ENCODE measurements at places on chromosomes 7 and 10. TPM values are rescaled to one million over a fixed set of nuclear protein-coding genes. Genes with fewer than 3 reads are reported as not detected.

GRCh38 chr10:92064506-92064905, 140.9 kb downstream of the BTAF1 start:
- no peaks in the 10 kb centered on the region for H3K27me3 ChIP-seq
- H3K27ac ChIP-seq = no peak overlapping the region
- no peaks in the 10 kb centered on the region for H3K4me1 ChIP-seq

DNA sequence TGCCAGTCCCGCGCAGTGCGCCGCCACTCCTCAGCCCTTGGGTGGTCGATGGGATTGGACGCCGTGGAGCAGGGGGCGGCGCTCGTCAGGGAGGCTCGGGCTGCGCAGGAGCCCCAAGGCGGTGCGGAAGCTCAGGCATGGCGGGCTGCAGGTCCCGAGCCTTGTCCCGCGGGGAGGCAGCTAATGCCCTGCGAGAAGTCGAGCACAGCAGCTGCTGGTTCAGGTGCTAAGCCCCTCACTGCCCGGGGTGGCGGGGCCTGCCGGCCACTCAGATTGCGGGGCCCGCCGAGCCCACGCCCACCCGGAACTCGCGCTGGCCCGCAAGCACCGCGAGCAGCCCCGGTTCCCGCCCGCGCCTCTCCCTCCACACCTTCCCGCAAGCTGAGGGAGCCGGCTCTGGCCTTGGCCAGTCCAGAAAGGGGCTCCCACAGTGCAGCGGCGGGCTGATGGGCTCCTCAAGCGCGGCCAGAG, 14.4 kb upstream of the WASL start:
- no peak for DNase-seq
- H3K4me3 ChIP-seq = no peak overlapping the region
- no peak overlapping the region for H3K27ac ChIP-seq
- H3K36me3 ChIP-seq = no peaks in the 10 kb centered on the region
- H3K4me1 ChIP-seq = no peaks in the 10 kb centered on the region
- H3K27me3 ChIP-seq = no peaks in the 10 kb centered on the region

- no peak overlapping the region for H3K4me3 ChIP-seq
- no peaks in the 10 kb centered on the region for H3K4me1 ChIP-seq
- no peaks in the 10 kb centered on the region for H3K27me3 ChIP-seq
- DNase-seq = no peak
- H3K27ac ChIP-seq = no peak overlapping the region
Measured at GRCh38 chr7:19062216-19062615, 55.2 kb downstream of the TWIST1 start.

- H3K4me1 ChIP-seq = no peaks in the 10 kb centered on the region
- H3K27ac ChIP-seq = no peak overlapping the region
- no peaks in the 10 kb centered on the region for H3K27me3 ChIP-seq
- DNase-seq = no peak
- H3K36me3 ChIP-seq = no peaks in the 10 kb centered on the region
- no peak overlapping the region for H3K4me3 ChIP-seq
Measured at GRCh38 chr10:48678041-48678440, 6.6 kb upstream of the WDFY4 start.

- no peak overlapping the region for H3K27ac ChIP-seq
- DNase-seq = no peak
- H3K36me3 ChIP-seq = no peaks in the 10 kb centered on the region
Measured at GRCh38 chr10:43350156-43350555, 21.3 kb upstream of the FXYD4 start.

DNA sequence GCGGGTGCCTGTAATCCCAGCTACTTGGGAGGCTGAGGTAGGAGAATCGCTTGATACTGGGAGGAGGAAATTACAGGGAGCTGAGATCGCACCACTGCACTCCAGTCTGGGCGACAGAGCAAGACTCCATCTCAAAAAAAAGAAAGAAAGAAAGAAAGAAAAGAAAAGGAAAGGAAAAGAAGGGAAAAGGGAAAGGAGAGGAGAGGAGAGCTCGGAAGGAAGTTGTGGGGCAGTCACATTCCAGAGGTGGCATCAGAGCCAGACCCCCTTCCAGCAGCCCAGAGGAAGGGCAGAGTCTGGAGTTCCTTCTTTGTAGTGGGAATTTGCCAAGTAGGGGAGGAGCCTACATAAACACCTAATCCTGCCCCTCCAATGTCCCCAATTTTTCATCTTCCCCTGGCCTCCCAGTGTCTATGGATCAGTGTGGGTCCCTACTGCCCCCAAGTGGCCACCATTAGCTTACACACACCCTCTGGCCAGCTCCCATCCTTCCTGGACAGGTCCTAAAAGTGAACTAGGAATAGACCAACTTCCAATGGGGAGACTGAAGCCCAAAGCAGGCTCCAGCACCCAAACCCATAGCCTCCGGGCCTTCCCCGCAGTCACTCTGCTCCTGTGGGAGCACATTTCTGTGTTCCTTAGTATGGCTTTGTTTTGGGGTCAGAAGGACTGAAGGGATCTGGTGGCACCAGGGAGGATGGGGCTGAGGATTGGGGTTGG, 39.6 kb upstream of the HSPB1 start:
- no peak overlapping the region for H3K27ac ChIP-seq
- H3K4me1 ChIP-seq = peaks cover 5% of the 10 kb centered on the region
- no peaks in the 10 kb centered on the region for H3K36me3 ChIP-seq
- DNase-seq = no peak
- no peaks in the 10 kb centered on the region for H3K27me3 ChIP-seq
- H3K4me3 ChIP-seq = no peak overlapping the region

CHCHD3 gene
- 16.4 TPM for total RNA-seq

DNA sequence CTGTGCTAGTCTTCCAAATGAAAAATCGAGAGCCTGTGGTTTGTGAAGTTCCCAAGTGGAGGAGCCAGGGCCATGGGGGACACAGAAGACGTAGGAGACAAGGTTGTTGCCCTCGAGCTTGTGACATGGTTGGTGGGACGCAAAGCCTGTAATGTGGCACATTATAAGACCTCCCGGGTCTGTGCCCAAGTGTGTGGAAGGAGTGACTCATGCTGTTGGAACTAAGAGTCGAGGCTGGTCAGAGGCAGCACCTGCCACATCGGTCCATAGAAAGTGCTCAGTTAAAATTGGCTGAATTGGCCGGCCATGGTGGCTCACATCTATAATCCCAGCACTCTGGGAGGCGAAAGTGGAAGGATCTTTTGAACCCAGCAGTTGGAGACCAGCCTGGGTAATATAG, 27.0 kb upstream of the PODXL start:
- no peaks in the 10 kb centered on the region for H3K36me3 ChIP-seq
- H3K27me3 ChIP-seq = no peaks in the 10 kb centered on the region
- no peak overlapping the region for H3K27ac ChIP-seq
- no peak for DNase-seq

- no peak overlapping the region for H3K4me3 ChIP-seq
- no peaks in the 10 kb centered on the region for H3K4me1 ChIP-seq
- no peaks in the 10 kb centered on the region for H3K27me3 ChIP-seq
- H3K27ac ChIP-seq = no peak overlapping the region
Measured at GRCh38 chr10:80171248-80171660, 34.1 kb downstream of the ANXA11 start.

DNA sequence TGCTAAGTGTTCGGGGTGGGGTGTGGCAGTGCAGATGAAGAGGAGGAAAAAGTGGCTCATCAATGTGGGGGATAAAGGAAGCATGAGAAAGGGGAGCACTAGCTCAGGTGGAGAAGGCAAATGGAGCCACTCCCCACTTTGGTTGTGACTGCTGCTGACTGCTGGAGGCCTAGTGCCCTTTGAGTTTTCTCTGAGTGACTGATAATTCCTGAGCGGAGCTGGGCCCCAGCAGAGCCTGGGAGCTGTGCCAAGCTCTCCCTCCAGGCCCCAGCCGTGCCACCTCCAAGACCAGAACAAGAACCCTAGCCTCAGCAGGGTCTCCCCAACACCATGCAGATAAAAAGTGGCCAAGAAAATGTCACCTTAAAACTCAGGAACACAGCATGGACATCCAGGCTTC, 9.7 kb upstream of the RASSF4 start:
- no peaks in the 10 kb centered on the region for H3K27me3 ChIP-seq
- H3K4me3 ChIP-seq = no peak overlapping the region
- H3K36me3 ChIP-seq = no peaks in the 10 kb centered on the region
- no peak overlapping the region for H3K27ac ChIP-seq

IGFBP3 gene
- 13.1 TPM for total RNA-seq

DNA sequence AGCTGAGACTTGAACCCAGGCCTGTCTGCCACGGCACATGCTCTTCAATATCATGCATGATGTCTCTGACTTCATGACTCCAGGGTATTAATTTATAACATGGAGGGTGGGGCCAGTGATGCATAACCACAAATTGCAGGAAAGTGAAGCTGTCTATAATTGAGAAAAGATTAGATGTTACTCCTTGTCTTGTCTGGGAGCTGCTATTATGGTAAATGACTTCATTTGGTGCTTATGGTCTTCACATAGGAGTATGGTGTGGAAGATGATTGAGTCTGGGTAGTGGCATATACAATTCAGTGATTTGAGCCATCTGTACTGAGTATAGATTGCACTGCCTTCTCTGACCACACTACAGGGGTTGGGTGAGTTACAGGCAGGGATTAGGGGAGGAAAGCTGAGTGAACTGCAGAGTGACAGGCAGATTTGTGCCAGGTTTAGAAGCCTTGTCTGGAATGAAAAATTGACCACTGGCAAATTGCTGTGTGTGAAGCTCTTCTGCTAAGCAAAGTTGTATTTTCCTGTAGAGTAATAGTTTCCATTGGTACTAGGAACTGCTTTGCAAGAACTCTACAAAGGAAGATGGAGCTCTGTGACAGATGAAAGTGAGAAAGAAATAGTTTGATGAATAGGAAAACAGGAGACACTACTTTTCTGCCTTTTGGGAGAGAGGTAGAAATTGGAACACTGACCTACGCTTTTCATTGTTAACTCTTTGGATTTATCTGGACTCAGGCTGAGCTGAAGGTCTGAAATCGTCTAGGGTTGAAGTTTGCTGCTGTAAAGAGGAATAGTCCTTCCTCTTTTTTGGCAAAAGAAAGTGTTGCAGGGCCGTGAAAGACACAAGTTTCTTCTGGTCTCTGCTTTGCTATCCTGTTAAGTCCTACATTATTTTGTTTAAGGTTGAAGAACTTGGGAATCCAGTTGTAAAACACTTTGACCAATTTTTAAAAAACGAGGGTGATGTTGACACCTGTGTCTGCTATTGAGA, 2.7 kb downstream of the SND1 start:
- H3K4me1 ChIP-seq = peaks cover 56% of the 10 kb centered on the region
- no peaks in the 10 kb centered on the region for H3K36me3 ChIP-seq
- no peak for DNase-seq

DNA sequence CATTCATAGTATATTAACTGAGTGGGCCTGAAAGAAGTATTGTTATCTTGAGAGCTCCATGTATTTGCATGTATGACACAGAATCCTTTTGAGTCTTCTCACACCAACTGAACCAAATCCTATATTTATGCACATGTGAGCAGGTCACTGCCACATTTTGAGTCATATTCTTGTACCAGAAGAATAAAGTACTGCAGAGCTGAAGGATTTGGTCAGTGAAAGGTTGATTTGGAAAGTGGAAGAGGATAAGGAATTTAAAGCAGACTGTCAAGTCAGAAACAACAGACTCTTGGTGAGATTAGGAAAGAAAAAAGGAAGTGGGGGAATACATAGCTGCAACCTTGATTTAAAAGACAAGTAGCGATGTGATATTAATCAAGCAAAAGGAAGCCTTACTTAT, 121.8 kb downstream of the ARID5B start:
- no peak overlapping the region for H3K4me3 ChIP-seq
- no peaks in the 10 kb centered on the region for H3K27me3 ChIP-seq
- no peak overlapping the region for H3K27ac ChIP-seq
- no peaks in the 10 kb centered on the region for H3K36me3 ChIP-seq
- no peak for DNase-seq

ASZ1 gene
- not detected for total RNA-seq

CRHR2 gene
- total RNA-seq = 0.79 TPM

GRCh38 chr7:101667399-101667798, 38.3 kb upstream of the MYL10 start:
- DNase-seq = no peak
- H3K27me3 ChIP-seq = no peaks in the 10 kb centered on the region
- no peaks in the 10 kb centered on the region for H3K36me3 ChIP-seq
- H3K4me1 ChIP-seq = no peaks in the 10 kb centered on the region
- no peak overlapping the region for H3K4me3 ChIP-seq
- H3K27ac ChIP-seq = no peak overlapping the region

DNA sequence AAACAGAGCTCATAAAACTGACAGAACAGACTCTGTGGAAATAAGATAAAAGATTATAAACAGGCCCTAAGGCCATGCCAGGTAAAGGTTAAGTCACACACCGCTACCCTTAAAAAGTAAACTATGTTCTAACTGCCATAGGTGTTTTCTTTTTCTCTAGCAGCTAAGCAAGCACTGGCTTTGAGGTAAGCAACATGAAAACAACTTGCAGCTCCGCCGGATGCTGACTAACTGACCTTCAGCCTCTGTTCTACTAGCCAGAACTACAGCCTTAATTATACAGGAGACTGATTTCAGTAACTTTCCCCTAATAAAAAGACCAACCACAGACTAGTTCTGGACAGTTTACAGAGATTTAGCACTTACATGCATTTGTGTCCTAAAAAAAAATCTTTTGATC, 708.3 kb downstream of the CCSER2 start:
- no peak overlapping the region for H3K27ac ChIP-seq
- no peaks in the 10 kb centered on the region for H3K4me1 ChIP-seq
- no peak for DNase-seq
- H3K27me3 ChIP-seq = no peaks in the 10 kb centered on the region
- no peak overlapping the region for H3K4me3 ChIP-seq
- no peaks in the 10 kb centered on the region for H3K36me3 ChIP-seq

KCND2 gene
- total RNA-seq = 0.13 TPM

DNA sequence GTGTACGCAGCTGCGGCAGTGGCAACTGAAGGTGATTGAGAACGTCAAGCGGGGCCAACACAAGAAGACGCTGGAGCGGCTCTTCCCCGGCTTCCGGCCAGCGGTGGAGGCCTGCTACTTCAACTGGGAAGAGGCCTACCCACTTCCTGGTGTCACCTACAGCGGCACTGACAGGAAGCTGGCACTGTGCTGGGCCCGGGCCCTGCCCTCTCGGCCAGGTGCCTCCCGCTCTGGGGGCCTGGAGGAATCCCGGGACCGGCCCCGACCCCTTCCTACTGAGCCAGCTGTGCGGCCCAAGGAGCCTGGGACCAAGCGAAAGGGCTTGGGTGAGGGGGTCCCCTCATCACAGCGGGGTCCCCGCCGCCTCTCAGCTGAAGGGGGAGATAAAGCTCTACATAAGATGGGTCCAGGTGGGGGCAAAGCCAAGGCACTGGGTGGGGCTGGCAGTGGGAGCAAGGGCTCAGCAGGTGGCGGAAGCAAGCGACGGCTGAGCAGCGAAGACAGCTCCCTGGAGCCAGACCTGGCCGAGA, 6.5 kb downstream of the ZSWIM8 start:
- peaks cover 4% of the 10 kb centered on the region for H3K4me1 ChIP-seq
- no peak for DNase-seq
- no peak overlapping the region for H3K27ac ChIP-seq
- H3K36me3 ChIP-seq = peaks cover 77% of the 10 kb centered on the region
- H3K4me3 ChIP-seq = no peak overlapping the region

Measured in pancreas (tissue), 10 donors.